ENCODE measurements at places on chromosomes 5 and 9.

DNA sequence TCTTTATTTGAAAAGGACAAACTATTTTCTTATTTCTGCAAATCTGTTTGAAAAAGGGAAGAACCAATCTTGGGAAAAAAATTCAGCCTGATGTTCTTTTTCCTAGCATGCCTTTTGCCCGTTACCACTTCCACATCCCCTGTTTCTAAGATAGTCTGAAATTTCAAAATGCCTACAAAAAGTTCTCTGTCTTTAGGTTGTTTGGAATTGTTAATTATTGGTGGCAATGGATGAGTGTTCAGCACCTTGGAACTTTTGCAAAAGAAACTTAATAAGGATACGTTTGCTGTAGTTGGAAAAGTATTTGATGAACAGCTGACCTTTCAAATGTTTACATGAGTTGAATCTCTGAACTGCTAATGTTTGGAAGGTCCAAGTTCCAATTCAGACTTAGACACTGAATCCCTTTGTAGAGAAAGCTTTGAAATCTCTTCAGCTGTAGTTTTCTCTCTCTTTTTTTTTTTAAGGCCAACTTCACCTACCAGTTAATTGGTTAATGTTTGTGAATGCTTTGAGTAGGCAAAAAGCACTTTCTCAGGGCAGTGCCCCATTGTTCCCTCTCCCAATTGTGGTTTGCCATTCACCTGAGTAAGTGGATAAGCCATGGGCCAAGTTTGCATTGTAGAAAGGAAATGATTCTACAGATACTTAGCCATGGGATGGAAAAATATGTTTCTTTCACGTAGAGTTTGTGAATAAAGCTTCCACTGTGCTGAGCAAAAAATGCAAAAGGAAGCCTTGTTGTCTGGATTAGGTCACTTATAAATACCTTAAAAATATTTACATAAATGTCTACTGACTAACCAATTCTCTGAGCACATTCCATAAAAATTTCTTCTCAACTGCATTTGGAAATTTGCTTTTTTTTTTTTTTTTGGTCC lies 156.4 kb upstream of the ELL2 start:
- no peak for DNase-seq

GRCh38 chr5:136028782-136029742 lies at the start of gene TGFBI:
Gene TGFBI (plus strand): TSS chr5:136028988. CDS start chr5:136029056, 68 bp downstream.
- DNase-seq, result no peak

GRCh38 chr5:123035918-123036390 lies 571 bp downstream of the PPIC start:
- peak; percentile 72 for DNase-seq

DNA sequence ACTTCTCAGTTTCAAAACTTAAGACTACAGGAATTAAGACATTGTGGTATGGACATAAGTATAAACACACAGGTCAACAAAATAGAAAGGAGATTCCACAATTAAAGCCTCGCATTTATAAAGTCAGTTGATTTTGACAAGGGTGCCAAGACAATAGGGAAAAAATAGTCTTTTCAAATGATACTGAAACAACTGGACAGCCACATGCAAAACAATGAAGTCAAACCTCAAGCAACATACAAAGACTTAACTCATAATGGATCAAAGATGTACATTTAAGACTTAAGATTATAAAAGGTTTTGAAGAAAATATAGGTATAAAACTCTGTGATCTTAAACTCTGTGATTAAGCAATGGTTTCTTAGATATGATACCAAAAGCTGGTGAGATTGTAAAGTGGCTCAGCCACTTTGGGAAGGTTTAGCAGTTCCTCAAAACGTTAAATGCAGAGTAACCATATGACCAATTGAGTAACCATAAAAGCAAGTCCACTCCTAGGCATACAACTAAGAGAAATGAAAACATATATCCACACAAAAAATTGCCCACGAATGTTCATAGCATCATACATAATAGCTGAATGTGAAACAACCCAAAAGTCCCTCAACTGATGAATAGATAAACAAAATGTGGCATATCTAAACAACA lies 22.0 kb downstream of the HINT1 start:
- no peak for DNase-seq

DNA sequence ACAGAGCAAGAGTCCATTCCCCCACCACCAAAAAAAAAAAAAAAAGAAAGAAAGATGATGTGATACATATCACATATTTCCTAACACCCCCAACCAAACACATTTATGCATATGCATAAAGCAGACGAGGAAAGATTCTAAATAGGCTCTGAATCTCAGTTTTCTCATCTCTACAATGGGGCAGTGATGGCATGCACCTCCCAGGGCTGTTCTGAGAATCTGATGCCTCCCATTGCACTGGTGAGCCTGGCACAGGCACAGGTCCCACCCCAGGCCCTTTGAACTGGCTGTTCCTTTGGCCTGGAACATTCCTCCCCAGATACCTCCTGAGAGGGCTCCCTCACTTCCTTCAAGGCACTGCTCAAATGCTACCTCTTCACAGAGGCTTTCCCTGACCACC lies 116.5 kb downstream of the C9orf50 start:
- no peak for DNase-seq

- no peak for DNase-seq
These were observed 84.1 kb downstream of the DAP start for GRCh38 chr5:10676946-10677345.

DNA sequence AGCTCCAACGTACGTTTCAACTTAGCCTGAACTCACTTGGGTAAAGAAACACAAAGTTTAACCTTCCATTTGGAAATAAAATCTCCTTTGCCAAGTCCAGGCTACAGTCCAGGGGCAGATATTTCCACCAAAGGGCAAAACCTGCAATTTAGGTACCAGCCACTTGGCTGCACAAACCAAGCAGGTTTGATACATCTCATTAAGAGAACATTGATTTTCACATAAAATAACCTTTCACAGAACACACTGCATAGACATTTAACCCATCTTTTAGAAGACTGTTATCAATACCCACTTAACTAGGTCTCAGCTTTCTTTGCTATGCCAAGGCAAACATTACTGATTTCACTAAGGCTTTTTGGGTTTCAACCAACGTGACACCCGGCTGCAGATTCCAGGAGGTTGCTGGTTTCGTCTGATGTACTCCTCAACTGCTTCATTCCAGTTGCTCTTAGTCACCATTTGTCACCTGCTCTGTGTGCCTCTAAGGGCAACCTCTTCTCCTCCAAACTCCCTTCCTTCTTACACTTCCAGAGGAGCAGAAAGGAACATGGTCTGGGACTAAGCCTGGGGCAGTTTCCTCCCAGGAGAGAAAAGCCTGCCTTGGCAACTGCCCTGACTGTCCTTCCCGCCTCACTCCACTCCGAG lies 67.1 kb downstream of the EPB41L4B start:
- DNase-seq, result no peak

DNA sequence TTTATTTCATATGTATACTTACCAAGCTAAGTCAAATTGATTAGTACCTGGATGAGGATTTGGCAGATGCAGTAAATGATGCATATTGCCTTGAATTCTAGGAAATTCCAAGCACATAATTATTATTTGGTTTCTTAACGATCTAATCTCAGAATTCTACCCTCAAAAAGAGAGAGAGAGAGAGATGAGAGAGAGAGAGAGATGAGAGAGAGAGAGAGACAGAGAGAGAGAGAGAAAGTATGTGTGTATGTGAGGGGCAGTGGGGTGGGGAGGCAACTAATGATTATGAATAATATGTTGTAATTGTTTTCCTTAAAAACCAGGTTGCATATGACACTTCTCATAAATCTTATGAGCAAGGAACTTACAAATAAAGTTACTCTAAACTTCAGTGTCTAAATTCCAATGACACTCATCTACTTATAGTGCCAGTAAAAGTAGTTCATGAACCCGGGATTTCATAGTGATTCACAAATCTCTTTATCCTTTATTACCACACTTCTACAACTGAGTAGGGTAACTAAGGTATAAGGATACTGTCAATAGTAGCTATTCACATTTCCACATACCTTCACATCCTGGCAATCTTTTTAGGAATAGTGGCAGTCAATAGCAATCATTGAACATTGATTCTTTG lies 60.5 kb upstream of the EDIL3 start:
- no peak for DNase-seq

DNA sequence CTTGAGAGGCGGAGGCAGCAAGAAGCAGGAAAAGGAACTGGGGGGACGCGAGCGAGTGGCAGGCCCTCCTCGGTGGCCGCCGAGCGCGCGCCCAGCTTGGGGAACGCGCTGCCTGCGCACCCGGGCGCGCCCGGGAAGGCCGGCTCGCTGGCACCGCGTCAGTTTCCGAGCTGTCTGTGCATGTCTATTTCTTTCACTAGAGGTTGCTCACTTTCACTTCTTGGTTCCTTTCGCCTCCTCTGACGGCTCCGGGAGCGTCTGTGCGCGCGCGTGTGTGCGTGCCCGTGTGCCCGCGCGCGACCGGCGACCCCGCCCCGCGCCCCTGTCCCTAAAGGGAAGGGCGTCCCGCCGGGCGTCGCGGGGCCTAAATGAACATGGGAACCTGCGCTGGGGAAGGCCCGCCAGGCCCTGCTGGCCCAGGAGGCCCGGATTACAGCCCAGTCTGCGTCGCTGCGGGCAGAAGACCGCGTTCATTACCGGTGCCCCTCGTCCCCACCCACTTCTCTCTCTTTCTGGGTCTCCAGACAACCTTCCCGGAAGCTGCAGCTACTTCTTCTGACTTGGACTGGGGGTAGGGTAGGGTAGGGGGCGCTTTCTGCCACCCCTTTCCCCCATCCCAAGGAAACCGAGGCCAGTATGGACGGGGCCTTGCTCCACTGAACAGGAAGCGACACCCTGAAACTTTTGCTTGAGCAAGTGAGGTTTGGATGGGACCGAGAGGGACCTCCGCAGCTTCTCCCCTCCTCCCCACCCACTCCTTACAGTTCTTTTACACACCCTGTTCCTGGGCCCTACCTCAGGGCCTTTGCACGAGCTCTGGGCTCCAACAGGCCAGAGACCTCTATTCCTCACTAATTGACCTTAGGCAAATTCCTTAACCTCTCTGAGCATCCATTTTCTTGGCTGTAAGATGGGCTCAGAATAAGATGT lies 205.8 kb upstream of the IER5L start:
- no peak for DNase-seq

DNA sequence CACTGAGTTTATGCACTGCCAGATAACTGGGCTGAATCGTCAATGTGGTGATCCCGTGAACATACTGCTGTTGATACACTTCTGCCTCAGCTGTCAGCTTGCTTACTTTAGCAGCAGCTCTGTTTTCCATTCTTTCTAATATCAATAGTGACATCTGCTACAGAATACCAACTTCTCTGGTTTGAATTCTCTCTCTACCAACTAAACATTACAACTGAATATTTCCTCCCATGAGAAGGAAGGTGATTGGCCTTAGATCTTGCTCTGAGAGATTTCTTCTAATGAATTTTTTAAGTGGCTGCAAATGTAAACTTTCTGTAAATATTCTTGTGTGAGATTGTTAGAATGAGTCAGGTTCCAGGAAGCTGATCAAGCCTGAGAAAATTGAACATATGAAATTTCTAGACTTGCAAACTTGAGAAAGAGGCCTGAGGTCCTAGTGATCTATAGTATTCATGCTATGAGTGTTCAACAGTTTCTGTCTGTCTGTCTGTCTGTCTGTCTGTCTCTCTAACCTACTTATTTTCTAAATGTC lies 205.5 kb upstream of the CDKN2B start:
- DNase-seq, result no peak

GRCh38 chr9:91340395-91340967 lies 21.2 kb downstream of the AUH start:
- no peak for DNase-seq

GRCh38 chr5:14181299-14181968 lies 38.3 kb downstream of the TRIO start:
- DNase-seq, result no peak

DNA sequence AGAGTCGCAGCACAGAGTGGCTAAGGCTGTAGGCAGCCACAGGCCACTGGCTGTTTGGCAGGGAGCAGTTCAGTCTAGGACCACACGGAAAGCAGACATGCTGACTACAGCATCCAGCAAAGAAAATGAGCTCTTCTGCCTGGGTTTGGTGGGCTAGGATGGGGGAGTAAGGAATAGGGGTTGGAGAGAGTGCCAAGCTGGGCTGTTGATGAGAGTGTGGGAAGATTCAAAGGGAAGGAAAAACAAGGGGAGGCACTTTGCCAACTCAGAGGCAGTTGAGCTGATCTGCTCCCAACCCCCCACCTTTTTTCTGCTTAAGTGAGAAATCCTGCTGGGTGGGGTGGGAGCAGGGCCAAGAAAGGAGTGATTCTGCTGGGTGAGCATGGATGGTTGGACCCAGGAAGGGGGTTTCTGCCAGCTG lies 35.9 kb downstream of the SVEP1 start:
- DNase-seq, result no peak

DNA sequence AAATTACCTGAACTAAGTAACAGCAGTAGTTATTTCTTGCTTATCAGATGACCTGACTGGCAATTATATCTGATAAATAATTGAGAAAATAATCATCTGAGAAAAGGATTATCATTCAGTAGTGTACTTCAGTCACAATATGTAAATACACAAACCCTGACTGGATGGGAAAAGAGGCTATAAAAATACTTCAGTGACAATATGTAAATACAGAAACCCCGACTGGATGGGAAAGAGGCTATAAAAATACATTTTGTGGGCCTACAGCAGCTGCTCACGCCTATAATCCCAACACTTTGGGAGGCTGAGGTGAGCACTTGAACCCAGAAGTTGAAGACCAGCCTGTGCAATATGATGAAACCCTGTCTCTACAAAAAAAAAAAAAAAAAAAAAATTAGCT lies 11.1 kb downstream of the UBAP2 start:
- no peak for DNase-seq

GRCh38 chr5:35067985-35068384 lies 20.2 kb upstream of the AGXT2 start:
- DNase-seq, result no peak

GRCh38 chr9:111066468-111066867 lies 28.2 kb upstream of the LPAR1 start:
- DNase-seq, result no peak

DNA sequence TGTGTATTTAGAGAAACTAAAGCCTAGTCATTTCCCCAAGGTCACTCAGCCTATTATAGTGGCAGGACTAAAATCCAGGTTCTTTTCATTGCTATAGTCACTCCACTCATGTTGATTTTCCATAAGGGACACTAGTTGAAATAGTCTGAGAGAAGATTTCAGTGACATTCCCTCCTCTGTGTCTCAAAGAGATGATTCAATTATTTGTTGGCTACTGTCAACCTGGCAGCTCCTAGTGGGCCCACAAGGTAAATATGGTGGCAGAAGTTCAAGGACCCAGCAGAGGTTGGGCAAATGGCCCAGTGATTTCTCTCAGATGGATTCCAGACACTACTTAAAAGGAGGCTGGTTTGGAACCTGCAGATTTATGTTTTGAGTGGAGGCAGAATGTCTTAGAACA lies 48.1 kb downstream of the G3BP1 start:
- no peak for DNase-seq
